ENCODE measurements at places on chromosomes 5 and 9.

DNA sequence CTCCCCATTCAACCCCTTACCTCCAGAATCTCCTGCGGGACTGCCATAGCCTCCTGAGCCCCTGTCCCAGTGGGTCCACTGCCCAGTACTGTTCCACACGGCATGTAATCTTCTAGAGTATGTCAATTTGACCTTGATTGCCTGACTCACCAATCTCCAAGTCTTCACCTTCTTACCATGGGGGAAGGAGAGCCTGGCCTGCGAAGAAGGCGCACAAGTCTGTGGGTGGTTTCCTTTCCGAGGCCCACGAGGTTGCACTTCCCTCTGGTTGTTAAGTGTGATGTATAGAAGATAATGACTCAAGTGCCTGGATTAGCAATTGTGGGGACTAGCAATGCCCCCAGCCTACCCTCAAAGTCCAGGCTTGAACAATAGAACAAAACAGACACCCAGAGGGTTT lies 8.1 kb upstream of the TENT4A start:
- no peak for DNase-seq

GRCh38 chr5:156815988-156816599 lies 34.0 kb upstream of the PPP1R2B start:
- DNase-seq, result no peak

DNA sequence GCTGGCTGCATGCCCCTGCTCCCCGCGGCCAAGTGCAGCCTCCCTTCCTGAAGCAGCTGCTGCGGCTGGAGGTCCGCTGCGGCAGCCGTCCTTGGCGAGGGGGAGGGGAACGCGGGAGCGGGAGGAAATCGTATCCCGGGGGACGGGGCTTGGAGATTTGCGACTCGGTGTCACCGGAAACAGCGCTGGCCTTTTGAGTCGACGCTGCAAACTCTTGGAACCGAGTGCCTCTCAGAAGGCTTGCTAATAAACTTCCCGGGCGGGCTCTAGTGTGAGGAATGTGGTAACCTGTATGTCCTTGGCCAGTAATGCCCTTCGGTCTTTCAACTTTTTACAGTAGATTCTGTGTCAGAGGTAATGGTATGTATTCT lies 82.7 kb downstream of the PTPDC1 start:
- DNase-seq, result no peak

DNA sequence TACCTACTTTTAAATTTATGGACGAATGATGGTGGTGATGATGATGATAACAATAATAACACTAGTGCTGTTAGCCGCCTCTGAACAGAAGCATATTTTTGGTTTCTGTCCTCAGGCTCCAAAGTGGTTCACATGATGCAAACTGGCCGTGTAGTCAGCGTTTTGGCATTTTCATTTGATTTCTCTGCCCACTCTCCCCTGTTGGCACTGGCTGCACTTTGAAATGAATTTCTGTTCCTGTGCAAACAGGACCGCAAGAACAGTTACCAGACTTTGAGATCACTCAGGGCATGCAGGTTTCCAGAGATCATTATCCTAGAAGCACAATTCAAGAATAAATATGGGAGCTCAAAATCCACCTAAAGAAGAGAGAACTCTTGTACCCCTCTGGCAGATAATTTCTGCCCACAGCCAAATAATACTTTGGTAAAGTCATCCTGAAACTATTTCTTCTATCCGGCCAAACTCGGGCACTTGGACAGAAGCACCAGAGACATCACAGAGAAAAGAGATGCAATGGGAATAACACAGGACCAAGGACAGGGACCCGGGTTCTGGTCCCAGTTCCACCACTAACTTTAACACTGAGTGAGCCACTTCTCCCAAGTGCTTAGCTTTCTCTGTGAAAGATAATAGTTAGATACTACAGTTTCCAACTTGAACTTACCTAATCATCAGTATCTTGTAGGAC lies 201.7 kb upstream of the PTGER4 start:
- no peak for DNase-seq

GRCh38 chr5:10109299-10109698 lies 140.4 kb downstream of the ATPSCKMT start:
- DNase-seq, result no peak

GRCh38 chr9:125243792-125244260 lies 2.7 kb upstream of the HSPA5 start:
- DNase-seq, result no peak

GRCh38 chr5:83586874-83587776 lies 115.6 kb downstream of the VCAN start:
- no peak for DNase-seq

GRCh38 chr9:130188860-130189481 lies 16.8 kb downstream of the NCS1 start:
- no peak for DNase-seq

DNA sequence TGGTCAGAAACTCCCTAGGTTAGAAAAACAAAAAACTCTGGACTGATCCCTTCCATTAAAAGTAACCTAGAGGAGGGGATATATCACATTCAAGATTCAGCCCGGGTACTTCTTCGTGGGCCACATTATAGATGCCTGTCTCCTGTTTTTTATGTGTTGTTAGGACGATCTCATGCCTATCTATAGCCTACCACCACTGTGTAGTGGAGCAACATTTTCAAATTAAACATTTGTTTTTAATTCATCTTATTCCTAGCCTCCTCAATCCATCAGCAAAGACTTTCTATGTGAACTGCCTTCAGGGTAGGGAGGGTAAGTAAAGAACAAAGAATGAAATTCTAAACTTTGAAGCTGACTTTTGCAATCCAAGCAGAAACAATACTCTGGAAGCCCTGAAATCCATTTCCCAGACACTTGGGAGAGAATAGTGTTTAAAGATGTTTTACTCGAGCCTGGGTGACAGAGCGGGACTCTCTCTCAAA lies 379.4 kb downstream of the ANXA1 start:
- DNase-seq, result no peak
